Stimulated activated CD8-positive, alpha-beta memory T cell treated with anti-CD3 and anti-CD28 coated beads, Interleukin-4, amount 100 ng/mL, for 1 hour (primary cell): ENCODE measurements at places on chromosomes 6 and 20.

GRCh38 chr6:70258483-70258882 is 44.4 kb downstream of the COL9A1 start:
- DNase-seq: no peak

DNA sequence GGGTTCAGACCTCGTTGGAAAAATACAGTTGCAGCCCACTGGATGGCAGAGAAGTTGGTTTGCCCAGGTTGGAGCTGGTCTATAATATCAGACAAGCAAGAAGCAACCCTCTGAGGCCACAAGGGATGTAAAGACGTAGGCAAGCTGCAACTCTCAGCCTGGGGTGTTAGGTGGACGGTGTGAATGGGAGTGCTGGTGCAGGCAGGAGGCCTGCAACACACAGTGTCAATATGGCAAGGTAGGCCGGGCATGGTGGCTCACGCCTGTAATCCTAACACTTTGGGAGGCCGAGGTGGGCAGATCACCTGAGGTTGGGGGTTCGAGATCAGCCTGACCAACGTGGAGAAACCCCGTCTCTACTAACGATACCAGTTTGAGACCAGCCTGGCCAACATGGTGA is 10.5 kb downstream of the VPS16 start:
- DNase-seq: no peak

- DNase-seq: no peak
Observed at GRCh38 chr6:142846883-142847287, 98.1 kb downstream of the HIVEP2 start.

DNA sequence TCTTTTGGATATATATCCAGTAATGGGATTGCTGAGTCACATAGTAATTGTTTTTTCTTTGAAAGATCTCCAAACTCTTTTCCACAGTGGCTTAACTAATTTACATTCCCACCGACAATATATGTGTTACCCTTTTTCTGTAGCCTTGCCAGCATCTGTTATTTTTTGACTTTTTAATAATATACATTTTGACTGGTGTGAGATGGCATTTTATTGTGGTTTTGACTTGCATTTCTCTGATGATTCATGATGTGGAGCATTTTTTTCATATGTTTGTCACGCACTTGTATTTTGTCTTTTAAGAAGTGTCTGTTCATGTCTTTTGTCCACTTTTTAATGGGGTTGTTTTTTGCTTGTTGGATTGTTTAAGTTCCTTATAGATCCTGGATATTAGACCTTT is 58.9 kb upstream of the OPRM1 start:
- no peak for DNase-seq

DNA sequence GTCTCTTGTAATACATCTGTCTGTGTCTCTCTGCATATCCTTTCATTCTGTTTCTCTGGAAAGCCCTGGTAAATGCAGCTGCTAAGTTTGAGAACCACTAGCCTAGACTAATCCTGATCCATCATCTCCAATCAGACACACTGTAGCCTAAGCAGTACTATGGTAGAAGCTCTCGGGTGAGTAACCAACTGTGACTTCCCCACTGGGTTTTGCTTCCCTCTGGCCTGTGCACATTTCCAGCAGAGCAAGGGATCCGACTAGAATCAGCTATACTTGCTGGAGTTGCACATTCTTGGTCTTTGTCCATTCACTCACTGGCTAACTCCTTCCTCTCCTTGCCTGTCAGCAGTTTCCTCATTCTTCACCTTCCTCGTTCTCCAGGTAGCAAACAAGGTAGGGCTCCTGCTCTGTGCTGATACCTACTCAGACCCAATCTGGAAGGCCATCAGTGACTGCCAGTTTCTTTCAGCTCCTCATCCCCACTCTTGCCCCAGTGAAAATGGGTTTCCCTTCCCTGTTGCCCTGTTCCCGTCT is 184.2 kb downstream of the PLCB4 start:
- DNase-seq: no peak

GRCh38 chr6:52887910-52888524 is 21.5 kb downstream of the GSTA3 start:
- DNase-seq: no peak

GRCh38 chr6:101086473-101086872 is 205.3 kb upstream of the ASCC3 start:
- no peak for DNase-seq

DNA sequence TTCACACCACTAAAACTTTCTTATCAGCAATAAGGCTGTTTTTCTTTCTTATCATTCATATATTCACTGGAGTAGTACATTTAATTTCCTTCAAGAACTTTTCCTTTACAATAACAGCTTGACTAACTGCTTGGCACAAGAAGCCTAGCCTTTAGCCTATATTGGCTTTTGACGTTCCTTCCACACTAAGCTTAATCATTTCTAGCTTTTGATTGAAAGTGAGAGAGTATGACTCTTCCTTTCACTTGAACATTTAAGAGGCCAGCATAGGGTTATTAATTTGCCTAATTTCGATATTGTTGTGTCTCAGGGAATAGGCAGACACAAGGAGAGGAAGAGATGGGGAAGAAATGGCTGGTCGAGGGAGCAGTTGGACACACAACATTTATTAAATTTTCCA is 23.6 kb downstream of the THEMIS start:
- DNase-seq: no peak

GRCh38 chr6:156396791-156397418 is 380.3 kb upstream of the ARID1B start:
- DNase-seq: no peak

DNA sequence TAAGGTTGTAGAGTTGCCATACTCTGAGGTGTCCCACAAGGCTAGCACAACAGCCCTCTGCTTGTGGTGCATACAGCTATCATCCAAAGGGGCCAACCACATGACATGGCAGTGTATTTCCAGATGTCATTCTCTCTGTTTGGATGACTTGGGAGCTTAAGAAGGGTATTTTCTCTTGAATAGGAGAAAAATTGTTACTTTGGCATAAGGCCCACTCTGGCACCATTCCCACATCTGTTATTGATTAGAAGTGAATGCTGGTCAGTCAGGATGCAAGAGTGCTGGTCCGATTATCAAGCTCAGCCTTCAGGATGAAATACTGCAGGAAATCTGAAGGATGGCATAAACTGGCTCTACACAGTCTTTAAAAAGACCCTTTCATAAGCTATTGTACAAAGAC is 83.6 kb upstream of the C20orf144 start:
- no peak for DNase-seq

DNA sequence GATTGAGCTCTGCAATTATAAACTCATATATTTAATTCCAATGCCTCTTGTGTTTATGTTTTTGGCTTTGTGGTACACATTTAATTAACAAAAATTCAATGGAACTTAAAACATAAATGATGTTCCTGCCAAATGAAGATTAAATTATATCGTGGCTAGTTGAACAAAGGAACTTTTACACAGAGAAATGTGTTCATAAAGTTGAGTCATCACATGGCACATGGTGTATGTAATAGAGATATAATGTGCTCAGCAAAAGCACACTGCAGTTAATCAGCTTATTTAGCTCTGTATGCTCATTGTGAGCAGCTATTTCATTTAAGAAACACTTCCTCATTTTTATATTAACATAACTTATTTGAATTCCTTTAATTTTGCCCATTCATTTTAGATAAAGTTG is 1295.6 kb upstream of the CITED2 start:
- no peak for DNase-seq

DNA sequence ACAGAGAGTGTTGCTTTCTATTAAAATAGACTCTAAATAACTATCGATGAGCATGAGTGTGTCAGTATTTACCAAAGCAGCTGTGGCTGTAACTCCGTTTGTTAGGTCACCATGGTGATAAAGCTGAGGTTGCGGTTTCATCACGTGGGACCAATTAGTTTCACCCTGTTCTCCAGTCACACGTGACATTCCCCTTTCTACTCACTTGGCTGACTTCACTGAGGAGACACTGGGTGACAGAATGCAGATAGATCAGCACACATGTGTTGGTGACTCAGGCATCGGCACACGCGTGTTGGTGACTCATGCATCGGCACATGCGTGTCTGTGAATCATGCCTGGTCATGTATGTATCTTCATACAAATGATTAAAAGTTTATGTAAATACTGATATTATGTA is 285.4 kb downstream of the THBS2 start:
- DNase-seq: no peak

DNA sequence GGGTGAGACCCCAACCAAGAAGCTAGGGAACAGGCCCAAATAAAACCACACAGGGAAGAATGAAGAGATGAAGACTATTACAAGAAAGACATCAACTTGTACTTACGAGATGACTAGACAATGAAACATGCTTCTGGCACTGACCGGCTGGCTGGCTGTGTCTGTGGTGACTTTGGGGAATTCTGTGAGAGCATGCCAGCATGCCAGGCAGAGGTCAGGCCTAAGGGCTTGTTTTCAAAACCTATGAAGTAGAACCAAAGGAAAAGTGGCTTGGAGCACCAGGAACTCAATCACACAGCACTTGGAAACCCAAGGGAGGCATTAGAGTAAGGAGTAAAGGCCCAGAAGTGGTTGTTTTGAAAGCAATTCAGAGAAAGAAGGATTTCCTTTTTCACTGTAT is 28.4 kb upstream of the GSTA3 start:
- no peak for DNase-seq

DNA sequence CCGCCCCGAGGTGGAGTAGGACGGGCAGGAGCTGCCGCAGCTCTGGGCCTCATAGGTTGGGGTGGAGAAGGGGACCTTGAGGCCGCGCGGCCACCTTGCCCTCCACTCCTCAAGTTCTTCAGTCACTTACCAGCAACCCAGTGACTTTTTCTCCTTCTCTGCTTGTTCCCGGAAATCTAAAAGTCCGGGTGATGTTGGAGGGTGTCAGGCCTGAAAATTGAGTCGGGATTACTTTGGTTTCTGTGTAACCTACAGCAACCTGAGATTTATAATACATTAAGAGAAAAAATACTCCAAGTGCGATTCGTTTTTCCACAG is 338 bp downstream of the RWDD1 start:
- DNase-seq: no peak

DNA sequence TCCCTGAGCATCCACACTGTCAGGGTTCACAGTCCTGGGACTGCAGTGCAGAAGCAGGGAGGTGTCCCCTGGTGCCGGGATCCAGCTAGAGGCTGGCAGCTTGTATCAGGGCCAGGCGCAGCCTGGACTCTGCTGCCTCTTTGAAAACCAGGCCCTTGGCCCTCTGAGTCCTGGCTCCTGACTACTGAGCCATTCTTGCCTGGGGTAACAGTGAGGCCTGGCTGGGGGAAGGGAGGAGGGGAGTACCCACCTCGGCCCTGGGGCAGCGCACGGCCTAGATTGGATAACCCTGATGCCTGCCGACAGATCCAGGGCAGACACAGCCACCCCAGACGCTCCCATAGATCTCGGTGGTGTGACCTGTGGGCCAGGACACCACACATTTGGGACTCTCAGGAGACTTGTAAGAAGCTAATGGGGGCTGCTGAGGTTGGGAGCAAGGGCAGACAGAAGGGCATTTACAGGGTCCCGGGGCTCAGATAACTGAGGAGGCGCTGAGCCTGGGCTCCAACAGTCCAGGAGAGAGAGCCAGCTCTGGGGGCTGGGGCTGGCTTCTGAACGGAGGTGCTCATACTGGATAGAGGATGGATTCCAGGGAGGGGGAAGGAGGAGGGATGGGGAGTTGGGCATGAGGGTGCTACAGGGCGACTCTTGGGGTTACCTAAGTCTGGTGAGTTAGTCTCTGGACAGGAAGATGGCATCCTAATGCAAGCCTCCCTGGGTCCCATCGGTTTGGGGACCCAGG is 30.5 kb downstream of the SPDEF start:
- DNase-seq: no peak

GRCh38 chr6:15417811-15418210 is 171.9 kb downstream of the JARID2 start:
- no peak for DNase-seq

DNA sequence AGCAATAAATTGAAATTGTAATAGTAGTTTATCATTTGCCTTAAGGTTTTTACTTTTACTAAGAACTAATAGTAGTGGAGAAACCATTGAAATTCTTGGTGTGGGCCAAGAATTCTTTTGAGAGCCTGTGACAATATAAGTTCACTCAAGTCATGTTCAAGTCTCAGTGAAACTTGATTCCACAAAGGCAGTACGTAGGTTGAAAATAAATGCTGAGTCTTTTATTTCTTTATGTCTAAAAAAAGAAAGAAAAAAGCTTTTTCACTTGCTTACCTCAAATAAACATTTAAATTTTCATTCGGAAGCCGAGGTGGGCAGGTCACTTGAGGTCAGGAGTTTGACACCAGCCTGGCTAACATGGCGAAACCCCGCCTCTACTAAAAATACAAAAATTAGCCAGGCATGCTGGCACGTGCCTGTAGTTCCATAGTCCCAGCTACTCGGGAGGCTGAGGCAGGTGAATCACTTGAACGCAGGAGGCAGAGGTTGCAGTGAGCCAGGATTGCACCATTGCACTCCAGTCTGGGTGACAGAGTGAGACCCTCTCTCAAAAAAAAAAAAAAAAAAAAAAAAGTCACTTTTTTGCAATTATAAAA is 57.8 kb upstream of the NELFCD start:
- no peak for DNase-seq

GRCh38 chr6:133130863-133131262 is 110.3 kb upstream of the EYA4 start:
- DNase-seq: no peak
